ENCODE measurements at places on chromosomes 16 and 17.

DNA sequence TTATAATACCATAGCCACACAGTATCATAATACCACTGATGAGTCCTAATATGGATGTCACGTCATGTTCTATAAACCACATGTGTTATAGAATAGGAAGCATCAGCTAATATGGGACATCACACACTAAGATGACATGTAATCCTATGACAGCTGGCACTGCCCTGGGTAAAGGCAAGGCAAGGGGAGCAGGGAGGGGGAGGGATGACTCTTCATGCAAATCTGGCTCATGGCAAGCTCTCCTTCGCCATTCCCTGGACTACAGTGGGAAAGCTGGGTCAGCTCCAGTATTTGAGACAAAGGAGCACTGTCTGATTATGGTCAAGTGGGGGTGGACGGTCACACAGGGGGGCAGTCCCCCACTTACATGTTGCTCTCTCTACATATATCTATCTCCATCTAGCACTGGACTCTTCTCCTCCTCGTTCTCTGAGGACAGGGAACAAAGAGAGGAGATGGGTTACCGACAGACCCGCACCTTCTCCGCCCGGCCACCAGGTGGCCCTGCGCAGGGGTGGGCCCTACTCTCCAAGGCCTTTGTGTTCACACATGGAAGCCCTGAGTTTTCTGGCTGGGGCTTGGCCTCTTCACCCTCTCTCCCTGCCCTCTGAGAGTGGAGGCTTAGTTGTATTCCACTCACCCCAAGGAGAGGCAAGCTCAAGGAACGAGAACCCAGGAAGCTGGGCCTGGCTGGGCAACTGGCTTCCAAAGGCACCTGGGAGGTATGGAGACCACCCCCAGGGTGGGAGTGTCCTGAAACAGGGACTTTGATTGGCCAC lies 23.4 kb upstream of the MPO start:
- DNase-seq = no peak

GRCh38 chr16:1351215-1351581 lies 480 bp downstream of the TSR3 start:
- DNase-seq = no peak

DNA sequence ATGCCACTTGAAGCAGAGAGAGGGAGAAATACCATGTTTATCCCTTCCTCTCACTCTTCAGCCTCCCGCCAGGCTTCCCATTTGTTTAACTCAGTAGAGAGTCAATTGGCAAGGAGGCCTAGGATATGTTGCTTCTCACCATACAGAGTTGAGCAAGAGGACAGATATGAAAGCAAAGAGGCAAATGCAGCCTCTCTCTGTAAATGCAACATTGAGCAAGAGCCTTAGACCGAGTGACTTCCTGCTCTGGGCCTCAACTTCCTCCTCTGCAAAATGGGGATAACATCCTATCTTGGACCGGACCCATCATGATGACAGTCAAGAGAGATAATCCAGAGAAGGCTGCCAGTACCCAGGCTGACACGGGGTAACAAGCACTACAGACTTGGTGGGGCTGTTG lies 36.8 kb downstream of the SOCS1 start:
- DNase-seq = no peak

DNA sequence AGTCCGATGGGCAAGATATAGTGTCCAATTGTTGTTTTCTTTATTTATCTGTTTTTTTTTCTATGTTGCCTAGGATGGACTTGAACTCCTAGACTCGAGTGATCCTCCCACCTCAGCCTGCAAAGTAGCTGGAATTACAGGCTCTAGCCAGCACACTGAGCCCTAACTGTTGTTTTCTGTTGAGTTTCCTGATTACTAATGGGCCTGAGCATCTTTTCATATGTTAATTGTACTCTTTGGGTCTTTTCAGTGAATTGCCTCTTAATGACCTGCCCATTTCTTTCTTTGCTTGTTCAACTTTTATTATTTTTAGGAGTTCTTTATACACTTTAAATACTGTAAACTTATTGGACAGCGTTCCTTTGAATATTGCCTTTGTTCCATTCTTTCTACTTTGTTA lies 213.0 kb downstream of the HS3ST3B1 start:
- no peak for DNase-seq

DNA sequence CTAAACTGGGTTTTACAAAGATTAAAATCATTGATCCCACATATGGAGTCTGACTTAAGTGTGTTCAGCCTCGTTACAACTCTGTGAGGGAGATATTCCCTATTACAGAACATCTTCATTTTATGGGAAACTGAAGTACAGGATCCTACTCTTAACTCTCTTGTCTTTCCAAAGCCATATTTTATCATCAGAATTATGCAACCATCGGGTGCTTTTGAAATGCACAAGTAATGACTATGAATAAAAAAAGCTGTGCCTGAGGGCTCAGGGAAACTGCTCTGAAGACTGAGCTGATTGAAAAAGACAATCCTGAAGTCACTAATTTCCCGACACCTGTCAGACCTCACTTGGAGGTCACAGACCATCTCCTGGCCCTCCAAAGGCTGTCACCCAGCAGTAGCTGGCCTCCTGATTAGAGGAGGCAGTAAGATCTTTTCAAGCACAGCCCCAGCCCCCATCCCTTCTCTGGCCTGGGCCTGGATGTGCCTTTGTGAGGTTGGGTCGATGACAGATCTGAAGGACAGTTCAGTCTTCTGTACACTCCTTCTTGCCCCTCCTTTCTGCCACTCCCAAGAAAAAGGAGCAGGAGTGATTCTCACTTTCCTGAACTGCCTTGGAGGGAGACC lies 5.6 kb downstream of the AKAP1 start:
- no peak for DNase-seq

GRCh38 chr17:2030779-2031163 lies 818 bp downstream of the DPH1 start:
- no peak for DNase-seq

GRCh38 chr16:8632675-8633182 lies 11.2 kb downstream of the METTL22 start:
- DNase-seq = no peak

GRCh38 chr17:19542247-19542646 lies 8.6 kb downstream of the SLC47A1 start:
- DNase-seq = no peak

GRCh38 chr16:49055824-49056545 lies 225.7 kb downstream of the CBLN1 start:
- DNase-seq = no peak

DNA sequence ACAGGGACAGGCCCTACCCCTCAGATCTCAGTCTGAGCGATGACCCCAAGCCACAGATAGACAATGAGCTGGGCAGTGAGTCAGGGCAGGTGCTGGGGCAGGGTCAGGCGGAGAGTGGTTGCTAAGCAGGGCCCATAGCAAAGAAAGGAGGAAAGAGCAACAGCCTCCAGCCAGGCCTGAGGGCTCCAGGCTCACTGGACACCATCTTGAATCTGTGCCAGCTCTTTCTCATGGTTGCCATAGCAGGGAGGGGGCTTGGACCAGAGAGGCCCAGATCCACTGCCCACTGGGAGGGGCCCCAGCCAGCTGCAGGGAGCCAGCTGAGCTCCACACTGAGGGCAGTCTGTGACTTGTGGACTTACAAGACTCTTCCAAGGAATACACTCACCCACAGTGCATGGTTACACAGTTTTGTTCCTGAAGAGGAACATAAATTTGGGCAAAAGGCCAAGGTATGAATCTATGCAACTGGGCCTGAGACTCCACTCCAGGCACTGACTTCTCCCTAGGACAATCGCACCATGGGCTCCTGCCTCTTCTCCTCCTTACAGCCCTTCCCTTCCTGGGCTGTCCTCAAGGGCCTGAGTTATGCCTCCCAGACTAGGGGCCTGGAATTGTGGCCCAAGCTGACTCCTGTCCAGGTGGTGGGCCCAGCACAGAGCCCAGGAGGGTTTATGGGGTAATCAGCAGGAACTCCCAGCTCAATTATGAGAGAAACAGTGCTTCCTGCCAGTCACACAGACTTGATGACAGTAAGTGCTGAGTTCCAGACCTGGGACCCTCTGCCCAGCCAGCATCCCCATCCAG lies 59.9 kb downstream of the BEAN1 start:
- DNase-seq = no peak

DNA sequence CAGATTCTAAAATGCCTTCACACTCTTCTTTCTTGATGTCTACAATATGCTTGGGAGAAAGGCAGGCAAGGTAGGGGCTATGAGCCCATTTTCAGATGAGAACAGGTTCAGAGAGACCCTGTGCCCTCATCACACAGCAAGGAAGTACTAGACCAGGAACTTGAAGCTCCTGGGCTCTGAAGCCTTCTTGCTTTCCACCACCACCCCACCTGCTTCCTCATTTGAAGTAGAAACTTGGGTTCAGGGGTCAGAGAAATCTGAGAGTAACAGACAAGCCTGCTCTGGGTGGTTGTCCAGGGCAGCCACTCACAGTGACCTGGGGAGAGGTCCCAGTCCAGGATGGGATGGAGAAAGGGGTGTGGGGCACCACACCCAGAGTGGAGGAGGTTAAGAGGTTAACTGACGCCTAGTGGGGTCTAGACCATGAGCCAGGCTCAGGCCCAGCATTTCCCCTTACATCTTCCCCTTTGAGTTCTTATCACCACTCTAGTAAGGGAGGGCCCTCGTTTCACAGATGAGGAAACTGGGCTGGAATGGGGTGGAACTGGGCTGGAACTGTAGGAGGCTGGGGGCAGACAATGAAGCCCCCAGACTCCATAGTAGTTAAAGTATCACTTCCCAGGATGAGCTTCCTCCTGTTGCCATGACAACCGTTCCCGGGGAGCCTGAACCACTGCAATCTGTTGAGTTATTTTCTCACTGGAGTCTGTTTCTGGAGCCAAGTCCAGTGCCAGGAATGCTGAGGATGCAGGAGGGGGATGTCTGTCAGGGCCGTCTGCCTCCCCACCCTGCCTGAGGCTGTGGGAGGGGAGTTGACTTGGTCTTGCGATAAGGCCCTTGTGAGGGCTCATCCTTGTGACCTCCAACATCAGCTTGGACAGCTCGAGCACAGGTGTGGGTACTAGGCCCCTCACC lies 16.2 kb upstream of the PHF12 start:
- no peak for DNase-seq

- no peak for DNase-seq
Observed at GRCh38 chr16:81251871-81252270, 13.4 kb downstream of the BCO1 start.

GRCh38 chr16:7967996-7968509 lies 622.3 kb downstream of the TMEM114 start:
- DNase-seq = no peak

GRCh38 chr16:88685156-88686061 lies 898 bp downstream of the SNAI3 start:
- DNase-seq = no peak

- DNase-seq = no peak
Observed at GRCh38 chr17:69170377-69170776, 28.7 kb upstream of the ABCA6 start.

DNA sequence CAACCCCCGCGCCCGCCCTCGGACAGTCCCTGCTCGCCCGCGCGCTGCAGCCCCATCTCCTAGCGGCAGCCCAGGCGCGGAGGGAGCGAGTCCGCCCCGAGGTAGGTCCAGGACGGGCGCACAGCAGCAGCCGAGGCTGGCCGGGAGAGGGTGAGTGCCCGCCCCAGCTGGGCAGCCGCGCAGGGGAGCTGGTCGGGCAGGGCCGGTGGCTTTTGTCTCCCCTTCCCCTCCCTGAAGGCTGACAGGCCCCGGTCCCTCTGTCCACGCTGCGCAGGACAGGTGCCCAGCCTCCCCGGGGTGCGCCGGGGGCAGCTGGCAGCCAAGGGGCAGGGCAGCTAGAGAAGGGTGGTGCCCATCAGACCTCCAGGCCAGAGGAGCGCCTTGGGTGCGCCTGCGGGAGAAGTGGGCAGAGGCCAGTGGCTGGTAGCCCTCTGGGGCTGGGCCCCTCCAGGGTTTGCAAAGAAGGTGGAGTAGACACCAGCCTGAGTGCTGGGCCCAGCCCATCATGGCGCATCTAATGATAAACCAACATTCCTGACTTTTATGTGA lies 278 bp downstream of the ITGB4 start:
- DNase-seq = no peak

DNA sequence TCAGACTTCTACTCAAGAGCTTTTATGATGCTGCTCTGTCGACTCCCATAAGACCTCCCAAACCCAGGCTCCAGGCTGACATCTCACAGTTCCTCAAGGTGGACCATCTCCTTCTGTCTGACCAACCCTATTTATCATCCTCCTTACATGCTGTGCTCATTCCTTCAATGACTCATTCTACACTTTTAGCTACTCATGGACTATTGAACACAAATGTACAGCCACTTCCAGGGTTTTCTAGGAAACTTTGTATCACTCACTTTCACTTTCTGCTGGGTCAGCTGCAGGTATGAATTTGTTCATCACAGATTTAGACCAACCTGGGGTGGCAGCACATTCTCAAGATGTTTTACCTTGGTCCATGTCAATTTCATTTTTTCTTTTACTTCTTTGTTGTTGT lies 162.4 kb upstream of the FAM20A start:
- no peak for DNase-seq

- DNase-seq = no peak
Observed at GRCh38 chr16:3118846-3119245, 6.5 kb downstream of the ZNF205 start.

- no peak for DNase-seq
Observed at GRCh38 chr17:59300941-59301340, 30.5 kb upstream of the YPEL2 start.

DNA sequence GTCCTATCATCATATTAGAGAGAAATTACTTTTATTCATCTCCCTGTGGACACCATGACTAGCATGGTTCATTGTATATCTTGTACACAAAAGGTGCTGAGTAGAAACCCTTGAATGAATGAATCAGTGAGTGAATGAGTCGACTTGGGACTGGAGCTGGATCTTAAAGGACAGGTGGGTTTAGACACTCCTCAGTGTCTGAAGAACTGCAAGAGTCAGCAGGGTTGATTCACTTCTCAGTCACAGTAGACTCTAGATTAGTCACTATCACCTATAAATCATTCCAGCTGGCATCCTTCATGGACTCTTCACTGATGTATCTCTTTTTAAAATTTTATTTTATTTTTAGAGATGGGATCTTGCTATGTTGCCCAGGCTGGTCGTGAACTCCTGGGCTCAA lies 30.1 kb upstream of the PMFBP1 start:
- DNase-seq = no peak

- no peak for DNase-seq
Observed at GRCh38 chr16:22775220-22775922, 38.6 kb upstream of the HS3ST2 start.

GRCh38 chr17:74271281-74271680 lies 2.8 kb upstream of the DNAI2 start:
- no peak for DNase-seq

DNA sequence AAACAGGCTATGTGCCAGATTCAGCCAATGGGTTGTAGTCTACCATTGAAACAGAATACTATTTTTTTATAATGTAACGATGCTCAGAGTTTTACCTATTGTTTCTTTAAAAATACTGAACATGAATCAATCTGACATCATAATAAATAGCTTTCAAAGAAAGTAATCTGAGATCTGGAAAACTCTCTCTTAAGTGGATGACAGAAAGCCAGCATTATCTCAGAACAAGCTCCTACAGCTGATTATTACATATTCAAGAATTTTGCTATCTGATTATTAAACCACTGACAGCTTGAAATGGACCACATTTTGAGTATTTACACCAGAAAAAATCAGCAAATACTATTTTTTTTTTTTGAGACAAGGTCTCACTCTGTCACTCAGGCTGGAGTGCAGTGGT lies 484.2 kb upstream of the SOX9 start:
- no peak for DNase-seq

GRCh38 chr17:29401258-29401657 lies 11.1 kb downstream of the TAOK1 start:
- DNase-seq = no peak

- DNase-seq = no peak
Observed at GRCh38 chr16:62665269-62665668, 629.0 kb upstream of the CDH8 start.

GRCh38 chr16:84827897-84828296 lies 8.1 kb downstream of the CRISPLD2 start:
- DNase-seq = no peak
